ENCODE measurements at places on chromosomes 4 and X.

DNA sequence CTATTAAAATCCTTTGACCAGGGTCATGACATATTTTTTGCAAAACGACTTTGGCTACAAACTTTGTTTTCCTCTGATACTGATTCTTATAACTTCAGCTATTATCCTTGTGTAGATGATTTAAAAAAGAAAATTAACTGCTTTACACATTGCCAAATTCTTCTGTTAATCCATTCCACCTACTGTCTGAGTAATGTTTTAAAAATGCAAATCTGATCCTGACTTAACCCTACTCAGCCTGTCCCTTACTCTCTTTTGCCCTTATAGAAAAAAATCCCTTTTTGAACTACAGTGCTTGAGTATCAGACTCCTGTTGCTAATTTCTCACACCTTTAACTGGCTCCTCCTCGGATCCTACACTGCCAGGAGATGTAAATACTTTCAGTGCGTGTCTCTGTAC, 723.1 kb downstream of the ADGRL3 start:
- DNase-seq: no peak

DNA sequence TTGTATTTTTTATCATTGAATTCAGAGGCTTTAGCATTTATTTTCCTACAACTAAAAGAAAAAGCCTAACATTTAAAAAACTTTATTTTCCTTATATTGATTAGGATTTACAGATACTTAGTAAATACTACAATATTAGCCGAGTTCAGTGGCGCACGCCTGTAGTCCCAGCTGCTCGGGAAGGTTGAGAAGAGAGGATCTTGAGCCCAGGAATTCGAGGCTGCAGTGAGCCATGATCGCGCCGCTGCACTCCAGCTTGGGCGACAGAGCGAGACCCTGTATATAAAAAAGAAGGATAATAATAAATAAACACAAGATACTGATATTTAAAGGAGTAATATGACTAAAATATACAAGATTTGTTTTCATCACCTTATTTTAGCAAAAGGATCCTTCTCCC, 681 bp upstream of the UPF3B start:
- no peak for DNase-seq

- no peak for DNase-seq
Observed at GRCh38 chrX:72041176-72041575, 90.5 kb downstream of the RTL5 start.

GRCh38 chrX:154779261-154779660, 16.6 kb downstream of the DKC1 start:
- DNase-seq: no peak

DNA sequence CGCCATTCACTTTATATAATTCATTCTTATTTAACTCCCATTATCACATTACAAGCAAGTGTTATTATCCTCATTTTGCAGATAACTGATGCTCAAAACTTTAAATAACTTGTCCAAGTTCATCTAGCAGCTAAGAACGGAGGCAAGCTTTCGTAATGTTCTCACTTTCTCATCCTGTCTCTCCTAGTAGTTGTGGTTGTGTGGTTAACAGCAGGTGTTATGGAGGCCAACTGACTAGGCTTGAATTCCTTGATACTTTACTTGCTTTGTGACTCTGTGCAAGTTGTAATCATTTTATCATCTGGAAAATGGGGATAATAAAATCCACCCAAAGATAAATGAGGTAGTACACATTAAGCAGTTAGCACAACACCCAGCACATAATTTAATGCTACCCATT, 109.9 kb upstream of the PTPN13 start:
- no peak for DNase-seq

DNA sequence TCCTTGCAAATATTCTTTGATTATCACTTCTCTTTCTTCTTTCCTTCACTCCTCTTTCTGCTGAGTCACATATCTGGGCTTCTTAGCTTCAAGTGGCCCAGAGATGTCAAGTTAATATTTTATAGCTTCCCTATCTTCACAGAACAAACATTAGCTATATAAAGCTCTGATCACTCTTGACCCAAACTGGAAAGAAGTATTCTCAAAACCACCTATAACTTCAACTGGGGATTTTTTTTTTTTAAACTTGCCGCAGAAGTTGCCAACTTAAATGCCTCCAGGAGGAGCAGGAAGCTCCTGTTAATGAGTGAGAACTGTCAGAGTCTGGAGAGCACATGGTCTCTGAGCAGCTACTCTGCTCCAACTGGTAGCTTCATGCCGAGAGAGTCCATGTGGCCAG, 233.3 kb upstream of the EDNRA start:
- no peak for DNase-seq

- no peak for DNase-seq
Observed at GRCh38 chrX:54419559-54420302, 20.5 kb upstream of the TSR2 start.

DNA sequence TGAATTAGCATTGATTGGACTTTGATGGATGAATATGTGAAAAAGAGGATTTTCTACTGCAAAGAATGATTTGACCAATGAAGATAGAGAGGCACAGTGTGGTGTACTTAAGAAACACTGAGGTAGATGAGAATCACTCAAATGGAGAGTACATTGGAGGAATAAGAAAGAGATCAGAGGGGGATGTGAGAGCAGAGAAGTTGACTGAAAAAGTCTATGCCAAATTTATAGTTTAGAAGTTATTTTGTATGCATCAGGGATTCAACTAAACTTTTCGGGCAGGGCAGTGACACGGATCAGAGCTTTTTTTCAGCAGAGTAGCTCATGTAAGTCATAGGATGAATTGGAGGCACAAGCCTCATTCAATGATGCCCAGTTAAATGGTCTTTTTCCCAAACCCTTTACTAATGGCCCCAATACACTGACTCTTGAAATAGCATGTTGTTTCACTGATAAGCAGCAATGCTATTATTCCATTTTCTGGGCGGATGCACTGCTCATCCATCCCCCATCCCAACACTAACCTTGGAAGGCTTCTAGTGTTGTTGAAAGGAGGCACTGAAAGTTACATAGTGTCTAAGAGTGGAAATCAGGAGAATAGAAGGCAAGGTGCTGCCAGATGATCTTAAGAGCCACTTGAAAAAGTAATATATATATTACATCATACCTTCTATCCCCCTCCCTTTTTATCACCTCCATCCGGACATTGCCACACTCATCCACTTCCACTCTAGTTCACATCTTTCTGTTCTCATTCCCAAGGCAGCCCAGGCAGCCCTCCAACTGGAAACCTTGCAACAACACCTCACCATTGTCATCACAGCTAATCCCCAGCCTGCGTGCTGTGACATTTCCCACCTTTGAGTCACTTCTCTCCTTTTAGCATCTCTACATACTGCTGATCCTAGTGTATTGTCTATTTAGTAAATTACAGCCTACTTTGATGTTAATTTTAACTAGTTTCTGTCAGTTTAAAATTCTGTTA, 46.1 kb downstream of the ARHGAP24 start:
- DNase-seq: no peak

- no peak for DNase-seq
Observed at GRCh38 chr4:8130346-8131066, 28.1 kb downstream of the ABLIM2 start.

DNA sequence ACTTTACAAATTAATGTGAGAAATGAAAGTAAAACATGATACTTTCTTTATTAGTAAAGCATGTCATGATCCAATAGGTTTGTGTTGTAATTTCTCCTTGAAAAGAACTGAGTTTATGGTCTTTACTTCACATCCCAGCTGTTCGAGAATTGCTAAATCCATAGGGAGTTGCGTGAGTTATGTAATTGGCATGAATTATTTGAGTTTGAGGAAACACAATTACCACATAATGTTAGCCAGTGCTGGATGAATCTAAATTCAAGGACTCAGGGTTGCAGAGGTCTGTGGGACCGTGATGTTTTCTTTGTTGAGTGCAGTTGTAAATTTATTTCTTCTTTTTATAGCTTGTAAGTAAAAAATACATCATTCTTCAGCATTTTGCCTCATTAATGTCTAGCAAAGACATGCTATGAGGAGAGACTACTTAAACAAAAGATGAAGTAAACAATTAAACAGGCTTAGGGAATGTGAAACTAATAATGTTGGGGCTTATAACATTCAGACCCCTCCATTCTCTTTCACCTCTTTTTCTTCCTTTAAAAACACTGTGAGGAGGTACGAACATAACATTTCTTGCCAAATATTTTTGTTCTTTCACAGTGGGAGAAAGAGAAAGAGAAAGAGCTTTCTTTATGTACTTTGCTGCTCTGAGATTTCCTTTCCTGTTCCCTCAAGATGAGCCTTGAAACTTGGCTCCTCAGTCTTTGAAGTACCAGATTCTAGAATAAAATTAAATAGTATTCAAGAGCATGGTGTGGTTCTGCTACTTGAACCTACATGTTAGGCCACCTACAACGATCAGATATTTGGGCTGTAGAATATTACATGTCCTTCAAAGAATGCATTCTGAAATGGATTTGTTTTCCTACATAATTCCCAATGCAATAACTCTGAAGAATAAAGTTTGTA, 159.6 kb upstream of the ANK2 start:
- no peak for DNase-seq
